Foreskin melanocyte (primary cell): ENCODE measurements at places on chromosomes 13 and 19.

GRCh38 chr13:73411067-73411809, 352.4 kb downstream of the KLF5 start:
- DNase-seq, result no peak

DNA sequence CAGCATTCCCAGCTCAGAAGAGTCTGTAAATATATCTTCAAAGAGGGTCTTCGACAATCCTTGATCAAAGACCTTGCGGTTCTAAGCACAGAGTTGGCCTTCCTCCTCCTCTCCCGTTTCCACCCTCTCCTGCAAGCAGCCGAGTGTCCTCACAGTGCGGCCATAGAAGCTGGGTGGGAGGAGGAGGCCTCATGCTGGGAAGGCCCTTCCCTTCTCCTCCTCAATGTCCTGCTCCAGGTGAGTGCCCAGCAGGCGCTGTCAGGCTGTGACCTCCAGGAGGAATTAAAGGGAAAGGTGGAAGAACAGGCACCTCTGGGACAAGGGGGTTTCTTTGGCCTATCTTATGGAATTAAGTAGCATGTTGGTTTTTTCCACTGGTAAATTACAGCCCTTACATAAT, 674.2 kb upstream of the ARGLU1 start:
- no peak for DNase-seq

GRCh38 chr13:70950664-70951063, 842.4 kb upstream of the KLHL1 start:
- DNase-seq, result no peak

- no peak for DNase-seq
These were observed 4.8 kb downstream of the ABCC4 start for GRCh38 chr13:95296326-95296925.
